ENCODE measurements at places on chromosomes 12 and 14.

DNA sequence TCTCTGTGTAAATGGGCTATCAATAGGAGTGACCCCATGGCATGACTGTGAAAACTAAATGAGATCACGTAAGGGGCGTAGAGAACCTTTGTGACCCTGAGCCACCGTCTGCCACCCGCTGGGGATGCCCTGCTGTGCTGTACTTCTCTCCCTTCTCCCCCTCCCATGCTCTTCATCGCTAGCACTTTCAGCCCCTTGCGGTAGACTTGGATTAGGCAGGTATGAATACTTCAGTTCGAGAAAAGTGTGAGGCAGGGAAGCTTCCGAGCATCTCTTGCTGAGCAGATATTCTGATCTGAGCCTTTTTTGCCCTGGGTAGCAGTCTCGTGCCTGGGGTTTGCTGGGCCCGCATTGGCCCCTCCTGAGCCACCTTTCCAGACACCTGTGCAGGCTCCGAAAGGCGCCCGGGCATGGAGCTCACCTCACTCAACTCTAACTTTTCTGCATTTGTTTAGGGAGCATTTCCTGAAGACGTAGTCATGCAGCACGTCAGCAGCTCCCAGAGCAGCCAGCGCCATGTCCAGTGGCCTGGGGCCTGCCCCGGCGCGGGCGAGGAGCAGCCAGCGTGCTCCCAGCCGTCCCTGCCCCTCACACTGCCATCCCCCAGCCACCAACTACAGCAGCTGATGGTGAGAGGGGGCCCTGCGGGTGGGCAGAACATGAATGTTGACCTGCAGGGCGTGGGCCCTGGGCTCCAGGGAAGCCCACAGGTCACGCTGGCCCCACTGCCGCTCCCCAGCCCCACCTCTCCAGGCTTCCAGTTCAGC is 40.4 kb downstream of the DDX51 start:
- DNase-seq: no peak

GRCh38 chr12:57741844-57742738 is 2.7 kb upstream of the TSPAN31 start:
- DNase-seq: no peak

GRCh38 chr12:42679466-42679865 is 89.9 kb upstream of the PRICKLE1 start:
- no peak for DNase-seq

GRCh38 chr12:92136026-92136730 is 9.5 kb downstream of the BTG1 start:
- no peak for DNase-seq

- DNase-seq: peak; percentile 92
Measured at GRCh38 chr12:65740873-65741600, 83.2 kb upstream of the HMGA2 start.

- DNase-seq: no peak
Measured at GRCh38 chr12:40157336-40157735, 51.5 kb upstream of the SLC2A13 start.

DNA sequence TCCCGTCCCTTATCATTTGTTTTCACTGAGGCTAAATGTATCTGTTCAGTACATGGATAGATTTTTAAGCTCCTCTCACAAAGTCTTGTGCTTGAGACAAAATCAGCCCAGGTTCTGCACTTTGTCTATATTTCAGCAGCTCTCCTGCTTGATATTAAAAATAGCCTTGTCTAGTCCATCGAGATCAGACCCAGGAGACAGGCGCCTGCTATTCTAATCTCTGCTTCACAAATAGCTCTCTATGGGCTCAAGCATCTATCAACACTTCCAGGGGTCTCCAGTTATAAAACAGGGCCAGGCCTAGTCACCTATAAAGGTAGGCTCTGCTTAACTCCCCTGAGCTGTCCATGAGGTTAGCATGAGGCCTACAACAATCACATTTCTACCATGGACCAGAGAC is 62.5 kb downstream of the ZFP36L1 start:
- DNase-seq: no peak

GRCh38 chr12:46168426-46168825 is 100.4 kb downstream of the SLC38A1 start:
- DNase-seq: no peak

GRCh38 chr12:15522574-15523187 is 200.4 kb downstream of the PTPRO start:
- DNase-seq: peak; percentile 41

DNA sequence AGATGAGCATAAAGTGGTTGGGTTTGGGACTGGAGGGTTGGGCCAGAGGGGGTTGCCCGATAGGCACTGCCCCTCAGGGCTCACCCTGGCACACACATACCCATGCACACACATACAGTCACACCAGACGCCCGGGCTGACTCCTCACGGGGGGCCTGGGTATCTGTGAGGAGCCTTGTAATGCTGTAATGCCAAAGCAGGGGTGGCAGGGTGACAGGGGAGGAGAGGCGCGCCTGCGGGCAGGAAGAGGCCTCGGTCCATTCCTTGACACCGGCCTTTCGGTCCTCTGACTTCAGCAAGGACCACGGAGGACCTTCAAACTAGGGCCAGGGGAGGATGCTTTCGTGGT is 375 bp downstream of the FAIM2 start:
- no peak for DNase-seq

DNA sequence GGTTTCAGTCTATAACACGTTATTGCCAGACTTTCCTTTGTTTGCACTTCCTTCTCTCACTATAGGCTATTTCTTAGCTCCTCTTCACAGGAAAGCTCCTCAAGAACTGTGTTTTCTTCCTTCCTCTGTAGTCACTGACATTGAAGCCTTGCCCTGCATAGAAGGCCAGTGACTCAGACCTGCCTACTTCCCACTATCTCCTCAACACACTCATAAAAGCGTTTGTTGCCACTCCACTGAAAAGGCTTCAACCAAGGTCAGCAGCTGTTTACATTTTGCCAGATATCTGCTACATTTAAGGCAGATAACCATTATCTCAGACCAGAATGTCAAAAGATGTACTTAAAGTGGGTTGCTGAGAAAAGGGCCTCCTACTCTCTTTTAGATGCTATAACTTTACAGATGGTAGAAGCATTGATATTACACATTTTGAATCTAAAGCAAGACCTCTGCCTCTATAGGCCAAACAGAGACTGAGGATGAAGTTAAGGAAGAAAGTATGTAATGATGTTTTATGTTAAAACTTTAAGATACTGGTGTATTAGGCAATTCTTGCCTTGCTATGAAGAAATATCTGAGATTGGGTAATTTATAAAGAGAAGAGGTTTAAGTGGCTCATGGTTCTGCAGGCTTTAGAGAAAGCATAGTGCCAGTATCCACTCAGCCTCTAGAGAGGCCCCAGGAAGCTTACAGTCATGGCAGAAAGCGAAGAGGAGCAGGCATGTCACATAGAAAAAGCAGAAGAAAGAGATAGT is 233.3 kb upstream of the FLRT2 start:
- DNase-seq: no peak

All from renal pelvis (tissue), 12 donors.